ENCODE measurements at places on chromosomes 7 and 10.

- DNase-seq: no peak
These were observed 628.3 kb upstream of the IGFBP3 start for GRCh38 chr7:46549347-46549746.

GRCh38 chr10:11687357-11687771, 54.8 kb upstream of the ECHDC3 start:
- no peak for DNase-seq

DNA sequence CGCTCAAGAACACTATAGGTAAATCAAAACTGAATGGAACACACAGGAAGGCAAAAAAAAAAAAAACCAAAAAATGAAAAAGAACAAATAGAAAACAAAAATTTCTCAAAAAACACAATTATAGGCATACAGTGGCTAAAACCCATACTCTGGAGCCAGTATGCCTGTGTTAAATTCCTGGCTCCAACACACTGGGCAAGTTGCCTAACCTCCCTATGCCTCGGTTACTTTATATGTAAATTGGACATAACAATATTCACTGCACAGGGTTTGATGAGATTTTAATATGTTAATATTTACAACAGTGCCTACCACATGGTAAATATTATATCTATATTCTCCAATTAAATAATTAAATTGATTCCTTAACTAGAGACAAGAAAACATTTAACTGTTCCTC, 217.1 kb downstream of the HTR7 start:
- DNase-seq: no peak

DNA sequence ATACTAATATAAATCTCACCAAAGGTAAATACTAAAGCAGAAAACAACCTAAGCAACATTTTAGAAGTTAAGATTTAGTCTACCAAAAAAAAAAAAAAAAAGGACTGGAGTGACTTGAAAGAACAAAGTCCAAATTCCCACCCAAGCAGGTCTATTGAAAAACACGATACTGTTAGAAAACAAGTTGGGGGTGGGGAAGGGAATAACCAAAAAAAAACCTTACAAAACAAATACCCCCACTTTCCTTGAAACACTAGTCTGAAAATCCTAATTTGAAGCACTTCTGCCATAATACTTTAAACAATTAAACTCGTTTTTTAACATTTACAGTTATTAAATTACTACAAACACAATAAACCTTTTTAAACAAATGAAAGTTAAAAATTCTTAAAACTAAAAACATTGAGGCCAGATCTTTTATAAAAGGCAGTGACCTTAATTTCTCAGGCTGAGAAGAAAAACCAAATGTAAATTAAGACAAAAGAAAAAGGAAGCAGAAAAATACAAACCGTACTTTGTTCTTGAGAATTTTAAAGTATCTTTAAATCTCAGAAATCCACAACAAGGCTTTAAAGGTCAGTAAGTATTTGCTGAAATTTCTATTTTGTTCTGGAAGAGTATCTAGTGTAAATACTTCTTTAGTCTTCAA, 135.1 kb downstream of the NRBF2 start:
- no peak for DNase-seq

- DNase-seq: no peak
These were observed 213.0 kb upstream of the PLXNA4 start for GRCh38 chr7:132789281-132789680.

DNA sequence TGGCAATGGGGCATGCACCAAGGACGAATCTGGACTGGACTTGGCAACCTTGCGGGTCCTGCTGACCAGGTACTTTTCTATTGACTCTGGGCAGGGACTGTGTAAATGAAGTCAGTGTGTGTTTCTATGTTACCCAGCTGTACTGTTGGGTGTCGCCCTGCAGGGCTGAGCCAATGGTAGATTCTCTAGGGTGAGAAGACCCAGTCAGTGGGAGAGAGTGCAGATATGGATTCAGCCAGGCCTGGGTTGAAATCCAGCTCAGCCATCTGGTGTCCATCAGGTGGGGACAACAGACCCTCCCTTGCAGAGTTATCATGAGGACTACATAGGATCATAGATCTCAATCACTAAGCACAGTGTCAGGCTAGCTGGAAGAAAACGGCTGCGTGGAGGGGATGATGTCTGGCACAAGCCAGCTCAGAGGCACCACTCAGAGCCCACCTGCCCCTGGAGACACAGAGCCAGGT, 4.9 kb upstream of the PPIF start:
- no peak for DNase-seq

DNA sequence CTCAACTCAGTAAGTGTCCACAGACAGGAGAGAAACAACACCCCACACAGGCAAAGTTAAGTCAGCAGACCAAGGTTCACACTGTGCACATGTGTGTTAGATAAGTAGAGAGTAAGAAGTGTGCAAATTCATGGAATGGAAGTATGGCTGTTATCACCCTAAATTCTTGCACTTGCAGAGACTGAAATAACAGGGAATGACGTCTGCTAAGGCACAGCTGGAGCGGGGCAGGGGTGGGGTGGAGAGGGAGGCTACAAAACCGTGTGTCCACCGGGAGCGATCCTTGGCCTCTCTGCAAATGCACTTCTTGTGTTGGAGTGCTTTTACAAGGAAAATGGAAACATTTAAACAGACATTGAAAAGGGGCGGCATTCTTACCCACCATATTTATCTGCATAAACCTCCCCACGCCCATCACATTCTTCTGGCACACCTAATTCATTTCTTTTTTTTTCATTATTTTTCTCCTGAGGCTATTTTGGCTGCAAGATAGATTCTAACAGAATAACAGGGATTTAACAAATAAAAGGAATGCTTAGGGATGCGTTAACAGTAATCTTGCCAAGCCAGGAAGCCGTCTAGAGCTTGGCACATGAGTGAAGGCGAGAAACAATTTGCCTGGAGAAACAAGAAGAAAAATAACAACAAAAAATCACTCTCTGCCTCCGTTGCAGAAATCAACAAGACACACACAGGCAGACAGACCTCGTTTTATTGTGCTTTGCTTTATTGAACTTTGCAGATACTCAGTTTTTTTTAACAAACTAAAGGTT, 30.1 kb downstream of the TNS3 start:
- DNase-seq: no peak

DNA sequence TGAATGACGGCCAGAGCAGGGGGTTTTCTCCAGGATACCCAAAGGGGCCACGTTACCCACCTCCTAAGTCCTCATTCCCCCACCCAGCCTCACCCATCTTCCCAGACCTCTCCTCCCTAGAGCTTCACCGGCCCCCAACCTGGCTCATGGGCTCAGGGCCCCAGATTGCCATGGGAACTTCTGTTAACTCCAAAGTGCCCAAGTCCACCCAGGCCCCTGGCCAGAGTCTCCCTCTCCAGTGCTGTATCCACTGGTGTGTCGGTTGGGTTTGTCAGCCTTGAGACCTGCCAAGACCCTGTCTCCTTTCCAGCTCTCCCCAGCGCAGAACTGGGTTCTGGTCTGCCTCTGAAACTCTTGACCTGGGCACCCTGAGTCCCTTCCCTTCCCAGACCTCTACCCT, 37.1 kb upstream of the ZMIZ2 start:
- DNase-seq: no peak
